ENCODE measurements at places on chromosomes 2 and 18. TPM values are rescaled to one million over a fixed set of nuclear protein-coding genes. Genes with fewer than 3 reads are reported as not detected.

DNA sequence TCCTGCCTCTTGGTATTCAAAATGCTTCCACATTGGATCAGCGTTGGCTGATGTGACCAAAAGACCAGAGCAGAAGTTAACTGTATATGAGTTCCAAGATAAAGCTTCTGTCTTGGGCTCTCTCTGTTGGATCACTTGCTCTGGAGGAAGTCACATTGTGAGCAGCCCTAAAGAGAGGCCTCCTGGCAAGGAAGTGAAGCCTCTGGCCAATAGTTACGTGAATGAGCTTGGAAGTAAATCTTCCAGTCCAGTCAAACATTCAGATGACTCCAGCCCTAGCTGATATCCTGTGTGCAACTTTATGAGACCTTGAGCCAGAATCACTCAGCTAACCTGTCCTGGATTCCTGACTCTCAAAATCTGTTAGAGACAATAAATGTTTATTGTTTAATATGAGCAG lies 67.7 kb upstream of the CDKL4 start:
- no peak for DNase-seq
- H3K4me1 ChIP-seq = no peaks in the 10 kb centered on the region
- no peaks in the 10 kb centered on the region for H3K27me3 ChIP-seq
- H3K27ac ChIP-seq = no peak overlapping the region

DNA sequence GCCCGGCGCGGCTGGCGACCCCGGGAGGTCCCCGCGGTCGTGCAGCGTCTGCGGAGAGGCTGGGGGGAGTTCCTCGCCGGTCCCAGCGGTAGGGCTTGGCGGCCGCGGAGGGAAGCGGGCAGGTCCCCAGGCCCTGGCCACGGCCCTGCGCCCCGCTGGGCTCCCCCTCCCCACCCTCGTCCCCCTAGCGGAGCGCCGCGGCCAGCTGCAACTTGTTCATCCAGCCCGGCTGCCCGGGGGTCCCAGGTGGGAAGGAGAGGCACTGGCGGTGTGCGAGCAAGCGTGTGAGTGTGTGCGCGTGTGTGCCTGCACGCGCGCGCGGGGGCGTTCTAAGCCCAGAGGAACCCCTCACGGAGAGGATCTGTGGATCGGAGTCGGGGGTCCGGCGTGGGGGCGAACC lies 1.3 kb downstream of the PTPRM start:
- no peaks in the 10 kb centered on the region for H3K36me3 ChIP-seq
- H3K4me3 ChIP-seq = peak overlapping the region; percentile 88
- no peaks in the 10 kb centered on the region for H3K4me1 ChIP-seq
- DNase-seq = peak; percentile 66
- peak overlapping the region; percentile 88 for H3K27ac ChIP-seq

DNA sequence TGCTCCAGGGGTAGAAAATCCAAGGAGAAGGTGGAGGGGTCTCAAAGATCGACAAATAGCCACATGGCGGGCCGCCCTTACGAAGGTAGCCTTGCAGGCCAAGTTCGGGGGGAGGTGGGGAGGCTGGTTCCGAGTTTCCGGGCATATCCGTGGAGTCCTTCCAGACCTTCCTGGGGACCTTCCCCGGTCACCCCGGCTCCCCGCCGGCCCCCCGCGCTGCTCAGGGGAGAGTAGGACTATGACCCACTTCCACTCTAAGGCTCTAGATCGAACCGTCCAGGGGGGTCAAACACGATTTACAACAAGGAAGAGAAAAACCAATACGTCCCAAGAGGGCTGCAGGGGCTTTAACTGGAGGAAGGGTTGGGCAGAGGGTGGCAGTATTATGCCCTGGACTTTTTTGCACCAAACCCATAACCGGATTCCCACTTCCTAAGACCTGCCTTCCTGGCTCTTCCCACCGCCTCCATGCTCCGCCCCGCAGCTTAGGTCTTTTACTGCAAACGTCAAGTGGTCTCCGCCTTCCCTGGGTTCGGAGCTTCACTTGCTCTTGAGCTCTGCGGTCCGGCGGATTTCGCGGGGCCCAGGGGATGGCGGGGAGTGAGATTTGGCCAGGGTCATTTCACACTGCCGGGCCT lies 779 bp upstream of the LYPD6 start:
- peak overlapping the region; percentile 75 for H3K27ac ChIP-seq
- peaks cover 10% of the 10 kb centered on the region for H3K27me3 ChIP-seq
- no peaks in the 10 kb centered on the region for H3K36me3 ChIP-seq

GRCh38 chr2:118720866-118721265 lies 126.6 kb downstream of the EN1 start:
- no peak overlapping the region for H3K4me3 ChIP-seq
- no peak for DNase-seq
- H3K4me1 ChIP-seq = no peaks in the 10 kb centered on the region
- H3K36me3 ChIP-seq = no peaks in the 10 kb centered on the region

- no peaks in the 10 kb centered on the region for H3K36me3 ChIP-seq
- no peaks in the 10 kb centered on the region for H3K4me1 ChIP-seq
- no peak overlapping the region for H3K27ac ChIP-seq
- no peak for DNase-seq
These were observed 30.5 kb downstream of the ZAP70 start for GRCh38 chr2:97743913-97744312.

GRCh38 chr2:47737-48136 lies 1.4 kb upstream of the FAM110C start:
- peaks cover 20% of the 10 kb centered on the region for H3K4me1 ChIP-seq
- H3K36me3 ChIP-seq = no peaks in the 10 kb centered on the region
- peak; percentile 36 for DNase-seq
- H3K27me3 ChIP-seq = peaks cover 22% of the 10 kb centered on the region

- no peak for DNase-seq
- no peak overlapping the region for H3K4me3 ChIP-seq
- no peaks in the 10 kb centered on the region for H3K4me1 ChIP-seq
- H3K27ac ChIP-seq = no peak overlapping the region
- H3K27me3 ChIP-seq = no peaks in the 10 kb centered on the region
These were observed 296.8 kb upstream of the SLC39A10 start for GRCh38 chr2:195360242-195360641.

GRCh38 chr18:8313043-8313442 lies 296.2 kb upstream of the RAB12 start:
- no peaks in the 10 kb centered on the region for H3K4me1 ChIP-seq
- no peak overlapping the region for H3K27ac ChIP-seq
- H3K4me3 ChIP-seq = no peak overlapping the region
- H3K36me3 ChIP-seq = no peaks in the 10 kb centered on the region
- DNase-seq = no peak
- no peaks in the 10 kb centered on the region for H3K27me3 ChIP-seq

DNA sequence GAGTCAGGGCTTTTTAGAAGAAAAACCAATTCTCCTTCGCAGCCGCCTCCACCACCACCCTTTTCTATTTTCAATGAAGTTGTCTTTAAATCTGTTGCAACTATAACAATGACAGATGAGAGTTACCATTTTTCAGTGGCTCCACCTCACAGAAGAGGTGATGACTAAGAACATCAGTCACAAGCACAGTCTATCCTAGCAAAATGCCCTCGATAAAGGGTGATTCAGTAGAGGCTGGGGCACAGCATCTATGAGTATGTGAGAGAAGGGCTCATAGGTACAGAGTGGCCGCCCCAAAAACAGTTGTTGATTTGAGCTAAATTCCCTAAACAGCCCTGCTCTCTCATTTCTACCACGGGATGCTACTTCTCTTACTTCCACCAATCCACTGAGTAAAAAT lies 310.8 kb upstream of the MGAT5 start:
- no peaks in the 10 kb centered on the region for H3K4me1 ChIP-seq
- H3K36me3 ChIP-seq = no peaks in the 10 kb centered on the region
- H3K27me3 ChIP-seq = no peaks in the 10 kb centered on the region
- H3K4me3 ChIP-seq = no peak overlapping the region

DNA sequence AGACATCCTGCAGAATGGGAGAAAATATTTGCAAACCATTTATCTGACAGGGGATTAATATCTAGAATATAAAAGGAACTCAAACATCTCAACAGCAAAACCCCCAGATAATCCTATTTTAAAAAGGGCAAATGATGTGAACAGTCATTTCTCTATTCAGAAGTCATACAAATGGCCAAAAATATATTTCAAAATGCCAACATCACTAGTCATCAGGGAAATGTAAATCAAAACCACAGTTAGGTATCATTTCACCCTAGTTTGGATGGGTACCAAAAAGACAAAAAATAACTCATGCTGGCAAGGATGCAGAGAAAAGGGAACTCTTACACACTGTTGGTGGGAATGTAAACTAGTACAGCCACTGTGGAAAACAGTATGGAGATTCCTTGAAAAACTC lies 70.0 kb downstream of the TBR1 start:
- no peak overlapping the region for H3K27ac ChIP-seq
- DNase-seq = no peak
- no peak overlapping the region for H3K4me3 ChIP-seq
- no peaks in the 10 kb centered on the region for H3K36me3 ChIP-seq
- no peaks in the 10 kb centered on the region for H3K27me3 ChIP-seq

- H3K27me3 ChIP-seq = no peaks in the 10 kb centered on the region
- peaks cover 15% of the 10 kb centered on the region for H3K4me1 ChIP-seq
- H3K27ac ChIP-seq = no peak overlapping the region
- H3K36me3 ChIP-seq = no peaks in the 10 kb centered on the region
These were observed 8.4 kb upstream of the PER2 start for GRCh38 chr2:238296638-238297457.

DNA sequence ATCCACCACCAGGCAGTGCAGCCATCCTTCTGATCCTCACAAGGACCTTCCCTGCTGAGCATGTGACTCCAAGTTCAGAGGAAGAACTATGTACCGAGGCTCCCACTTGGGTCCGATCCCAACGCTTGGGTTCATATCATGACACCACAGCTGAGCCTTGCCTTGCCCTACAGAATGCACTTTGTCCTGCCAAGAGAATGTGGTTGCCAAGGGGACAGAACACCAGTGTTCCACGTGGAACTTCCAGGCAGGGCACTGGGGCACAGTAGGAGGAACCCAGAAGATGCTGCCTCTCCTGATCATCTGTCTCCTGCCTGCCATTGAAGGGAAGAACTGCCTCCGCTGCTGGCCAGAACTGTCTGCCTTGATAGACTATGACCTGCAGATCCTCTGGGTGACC lies at the start of gene TEX51:
TSS of gene TEX51 (plus strand) at position 255 of the 400 bp plus-strand sequence. CDS start at position 284, 29 bp downstream.
- H3K4me1 ChIP-seq = no peaks in the 10 kb centered on the region
- H3K27me3 ChIP-seq = no peaks in the 10 kb centered on the region
- no peak for DNase-seq
- no peak within 1 kb of the TSS for H3K4me3 ChIP-seq

- no peak for DNase-seq
- H3K4me3 ChIP-seq = no peak overlapping the region
- H3K27ac ChIP-seq = no peak overlapping the region
- no peaks in the 10 kb centered on the region for H3K36me3 ChIP-seq
These were observed 339.8 kb downstream of the ZEB2 start for GRCh38 chr2:144180131-144180530.

- no peak for DNase-seq
- no peaks in the 10 kb centered on the region for H3K27me3 ChIP-seq
- no peaks in the 10 kb centered on the region for H3K4me1 ChIP-seq
- H3K4me3 ChIP-seq = no peak overlapping the region
- no peak overlapping the region for H3K27ac ChIP-seq
These were observed 13.9 kb upstream of the MBP start for GRCh38 chr18:77146249-77147080.

DNA sequence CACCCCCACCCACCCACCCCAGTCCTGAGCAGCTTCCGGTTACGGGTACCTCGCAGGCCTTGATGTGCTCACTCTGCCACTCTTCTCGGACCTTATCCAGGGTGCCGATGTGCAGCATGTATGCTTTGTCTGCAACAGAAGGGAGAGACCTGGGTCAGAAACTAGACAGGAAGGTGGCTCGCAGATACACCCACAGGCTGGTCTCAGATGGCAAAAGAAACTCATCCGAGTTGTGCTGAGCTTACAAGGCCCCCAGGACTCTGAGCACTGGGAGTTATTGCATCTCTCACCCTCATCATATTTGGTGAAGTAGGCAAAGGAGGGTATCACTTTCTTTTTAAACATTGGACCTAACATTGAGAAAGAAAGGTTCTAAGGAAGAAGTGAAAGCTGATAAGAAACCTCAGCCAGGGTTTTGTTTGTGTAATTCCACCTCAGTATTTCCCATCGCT lies 30.6 kb upstream of the EPG5 start:
- H3K27ac ChIP-seq = no peak overlapping the region
- H3K27me3 ChIP-seq = no peaks in the 10 kb centered on the region
- no peaks in the 10 kb centered on the region for H3K36me3 ChIP-seq

- no peaks in the 10 kb centered on the region for H3K27me3 ChIP-seq
- no peak for DNase-seq
- no peaks in the 10 kb centered on the region for H3K36me3 ChIP-seq
- H3K27ac ChIP-seq = no peak overlapping the region
These were observed 83.0 kb downstream of the ACVR1 start for GRCh38 chr2:157793053-157793612.

DNA sequence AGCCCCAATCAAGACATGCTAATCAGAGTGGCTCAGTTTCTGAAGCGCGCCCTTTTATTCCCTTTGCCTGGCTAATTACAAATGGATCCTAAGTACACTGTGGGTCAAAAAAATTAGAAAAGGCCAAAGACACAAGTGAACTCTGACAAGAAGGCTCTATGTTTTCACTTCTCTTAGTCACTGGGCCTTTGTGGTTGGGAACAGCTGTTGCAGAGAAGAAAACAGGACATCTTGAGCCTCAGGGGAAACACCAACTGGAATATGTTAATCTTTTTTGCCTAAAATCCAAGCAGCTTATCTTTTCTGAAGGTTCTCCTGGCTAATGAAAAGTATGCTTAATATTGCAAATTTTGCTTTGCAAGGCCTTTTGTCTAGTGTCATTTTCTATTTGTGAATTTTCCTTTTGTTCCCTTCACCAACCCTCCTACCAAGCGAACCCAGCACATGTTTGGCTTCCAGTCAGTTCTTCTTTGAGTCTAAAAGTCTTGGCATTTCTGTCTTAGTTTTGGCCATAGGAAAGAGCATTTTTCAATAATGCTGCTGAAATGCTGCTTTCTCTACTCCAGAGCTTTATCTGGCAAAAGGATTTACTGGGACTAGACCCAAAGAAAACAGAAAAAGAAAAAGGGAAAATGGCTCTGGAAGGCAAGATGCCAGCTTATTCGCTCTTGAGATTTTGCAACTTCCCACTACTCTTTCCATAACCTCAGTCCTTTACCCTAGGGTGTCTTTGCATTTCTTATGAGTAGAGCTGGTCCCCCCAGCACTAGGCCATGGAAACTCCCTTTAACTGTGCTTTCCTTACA lies 440.2 kb upstream of the ST6GAL2 start:
- no peaks in the 10 kb centered on the region for H3K4me1 ChIP-seq
- H3K27ac ChIP-seq = peak overlapping the region; percentile 64
- no peak for DNase-seq
- no peaks in the 10 kb centered on the region for H3K36me3 ChIP-seq
- H3K4me3 ChIP-seq = no peak overlapping the region
- H3K27me3 ChIP-seq = no peaks in the 10 kb centered on the region

The COL5A2 gene
- 344 TPM for total RNA-seq

The PROKR1 gene
- total RNA-seq = not detected

The RGPD5 gene
- total RNA-seq = 46.3 TPM

The SLC4A3 gene
- 1.8 TPM for total RNA-seq

The LINC00305 gene
- total RNA-seq = 0.32 TPM

The MC4R gene
- not detected for total RNA-seq

The SLC19A3 gene
- total RNA-seq = 21.8 TPM

The NGEF gene
- total RNA-seq = 3.2 TPM

The RASGRP3 gene
- total RNA-seq = 8.6 TPM

The PMAIP1 gene
- 7.7 TPM for total RNA-seq
